ENCODE measurements at places on chromosomes 12 and 14.
A peak's percentile ranks its signal among the peaks of the same experiment; 100 is the strongest.

DNA sequence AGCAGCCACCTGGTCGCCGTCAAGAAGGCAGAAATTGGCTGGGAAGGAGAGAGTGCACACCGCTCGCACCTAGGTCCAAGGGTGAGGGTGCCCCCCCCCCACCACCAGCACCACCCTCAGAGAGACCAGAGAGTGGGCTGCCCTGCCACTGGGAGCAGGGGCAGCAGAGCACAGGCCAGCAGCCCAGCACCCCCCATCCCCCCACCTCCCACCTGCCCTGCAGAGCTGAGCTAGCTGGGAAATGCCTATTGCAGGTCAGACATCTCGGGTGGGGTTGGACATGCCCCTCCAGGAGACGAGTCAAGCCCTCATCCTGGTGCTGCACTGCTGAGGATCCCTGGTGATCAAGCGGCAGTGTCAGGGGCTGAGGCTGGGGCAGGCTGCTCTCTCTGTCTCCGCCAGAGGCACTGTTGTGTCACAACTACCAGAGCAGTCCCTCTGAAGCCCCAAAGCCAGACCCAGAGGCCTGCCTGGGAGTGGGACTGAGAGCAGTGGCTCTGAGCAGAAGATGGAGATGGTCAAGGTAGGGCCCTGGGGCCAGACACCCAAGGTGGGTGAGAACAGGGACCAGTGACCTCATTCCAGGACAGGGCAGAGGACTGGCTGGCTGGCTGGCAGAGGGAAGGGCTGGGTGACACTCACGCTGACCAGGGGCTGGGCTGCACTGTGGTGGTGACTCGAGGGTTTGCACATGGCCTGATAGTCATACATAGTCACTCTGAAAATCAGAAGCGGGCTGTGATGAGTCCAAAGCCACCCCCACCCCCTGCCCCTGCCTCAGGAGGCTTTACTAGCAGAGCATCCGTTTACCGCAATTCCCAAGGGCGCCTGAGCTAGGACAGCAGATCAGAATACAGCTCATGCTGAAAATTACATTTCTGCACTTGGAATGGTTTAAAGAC, 19.7 kb upstream of the LRTM2 start:
- peak; percentile 45 for DNase-seq

DNA sequence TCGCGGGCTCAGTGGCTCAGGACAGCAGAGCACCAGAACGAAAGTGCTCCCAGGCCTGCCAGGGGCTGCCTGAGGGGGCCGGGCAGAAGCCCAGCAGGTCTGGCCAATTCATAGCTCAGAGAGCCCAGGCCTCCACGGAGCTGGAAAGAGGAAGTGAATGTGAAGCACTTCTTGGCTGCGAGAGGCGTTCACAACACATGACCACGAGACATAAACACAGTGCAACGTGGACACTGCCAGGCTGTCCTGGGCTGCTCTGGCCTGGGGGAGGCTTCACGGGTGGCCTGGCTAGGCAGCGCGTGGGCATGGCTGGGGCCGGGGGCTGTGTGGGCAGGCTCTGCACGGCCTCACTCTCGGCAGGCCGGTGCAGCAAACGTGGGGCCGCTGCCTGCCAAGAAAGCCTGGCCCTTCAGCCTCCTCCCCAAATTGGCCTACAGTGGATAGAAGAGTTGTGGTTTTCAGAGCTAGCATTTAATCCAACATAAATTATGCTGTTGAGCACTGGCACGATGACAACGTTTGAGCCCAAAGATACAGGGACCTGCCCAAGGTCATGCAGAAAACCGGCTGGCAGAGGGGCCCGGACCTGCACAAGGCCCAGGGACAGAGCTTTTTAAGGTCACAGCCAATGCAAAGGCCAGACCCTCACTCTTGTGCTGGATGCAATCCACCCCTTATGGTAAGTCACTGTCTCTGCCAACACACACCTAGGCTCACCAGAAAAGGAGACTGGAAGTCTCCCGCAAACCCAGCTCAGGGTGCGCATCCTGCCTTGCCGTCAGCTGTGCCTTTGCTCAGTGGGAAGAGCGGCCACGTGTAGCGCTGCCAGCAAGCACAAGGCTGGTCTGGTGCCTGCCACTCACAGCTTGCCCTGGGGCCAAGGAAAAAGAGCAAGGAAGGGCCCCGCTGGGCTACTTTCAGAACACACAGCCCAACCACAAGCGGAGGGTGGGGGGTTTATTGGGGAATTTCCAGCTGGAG, 8.6 kb downstream of the SLC25A29 start:
- DNase-seq: no peak

GRCh38 chr12:93780101-93780641, 103.0 kb downstream of the CRADD start:
- no peak for DNase-seq

- DNase-seq: no peak
Measured at GRCh38 chr12:112676507-112676906, 115.0 kb upstream of the RPH3A start.

GRCh38 chr12:42236017-42236416, 2.0 kb downstream of the YAF2 start:
- no peak for DNase-seq

- no peak for DNase-seq
Measured at GRCh38 chr14:55303691-55304145, 32.5 kb downstream of the FBXO34 start.

DNA sequence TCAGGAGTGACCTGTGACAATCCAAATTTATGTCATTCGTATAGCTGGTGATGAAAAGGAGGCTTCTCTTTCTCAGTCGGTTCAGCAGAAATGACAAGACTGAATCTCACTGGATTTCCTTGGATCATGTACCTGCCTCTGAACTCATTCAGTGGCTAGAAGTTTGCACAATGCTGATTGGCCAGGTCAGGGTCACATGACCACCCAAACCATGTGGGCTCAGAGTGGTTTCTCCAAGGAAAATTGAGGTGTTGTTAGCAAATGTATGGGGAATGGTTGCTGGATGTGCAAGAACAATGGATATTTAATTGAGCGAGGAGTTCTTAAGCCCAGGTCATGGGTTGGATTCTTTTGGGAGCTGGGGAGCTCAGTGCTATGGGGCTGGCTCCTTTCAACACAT, 227.5 kb downstream of the AACS start:
- DNase-seq: no peak

DNA sequence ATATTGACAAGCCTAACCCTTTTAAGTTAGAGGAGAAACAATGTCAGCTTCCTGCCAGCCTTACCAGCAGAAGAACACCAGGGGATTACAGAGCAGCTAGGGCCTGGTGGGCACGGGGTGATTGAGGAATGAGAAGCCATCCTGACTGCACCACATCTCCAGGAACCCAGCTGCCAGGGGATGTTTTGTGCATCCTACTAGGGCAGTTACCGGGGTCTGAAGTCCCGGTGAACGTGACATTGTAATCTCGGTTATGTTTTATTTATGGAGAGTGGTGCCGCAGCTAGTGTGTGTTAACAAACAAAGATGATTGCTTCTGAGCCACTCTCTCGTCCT, 115.9 kb downstream of the BCL11B start:
- no peak for DNase-seq

DNA sequence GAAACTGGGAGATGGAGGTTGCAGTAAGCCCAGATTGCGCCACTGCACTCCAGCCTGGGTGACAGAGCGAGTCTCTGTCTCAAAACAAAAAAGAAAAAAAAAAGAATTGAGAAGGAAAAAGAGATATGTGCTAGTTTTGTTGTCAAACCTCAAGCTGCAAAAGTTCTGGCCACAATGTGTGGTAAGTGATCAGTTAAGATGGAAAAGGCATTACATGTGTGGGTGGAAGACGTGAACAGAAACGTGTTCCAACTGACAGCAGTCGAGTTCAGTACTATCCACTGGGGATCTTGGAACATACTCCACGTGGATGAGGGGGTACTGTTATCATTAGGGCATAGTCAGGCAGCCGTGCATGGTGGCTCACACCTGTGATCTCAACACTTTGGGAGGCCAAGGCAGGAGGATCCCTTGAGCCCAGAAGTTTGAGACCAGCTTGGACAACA, 17.3 kb downstream of the GPR68 start:
- no peak for DNase-seq

GRCh38 chr12:106583242-106584103, 669 bp downstream of the RFX4 start:
- no peak for DNase-seq

DNA sequence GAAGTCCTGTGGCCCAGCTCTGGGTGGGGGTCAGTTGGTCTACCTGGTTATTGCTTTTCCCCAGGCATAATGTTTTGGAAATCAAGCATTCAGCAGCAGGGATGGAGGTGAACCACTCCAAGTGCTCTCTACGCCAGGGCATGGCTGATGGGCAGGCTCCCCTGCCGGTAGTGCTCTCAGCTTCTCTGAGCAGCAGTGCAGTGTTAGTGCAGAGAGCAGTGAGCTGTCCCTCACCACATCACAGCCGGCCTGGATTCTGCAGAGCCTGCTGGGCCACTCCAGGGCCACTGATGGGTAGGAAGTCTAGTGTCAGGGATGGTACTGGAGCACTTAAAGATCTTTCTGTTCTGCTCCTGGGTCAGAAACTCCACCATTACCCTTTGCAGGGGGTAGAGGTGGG, 151.1 kb downstream of the CALM1 start:
- DNase-seq: peak; percentile 24

DNA sequence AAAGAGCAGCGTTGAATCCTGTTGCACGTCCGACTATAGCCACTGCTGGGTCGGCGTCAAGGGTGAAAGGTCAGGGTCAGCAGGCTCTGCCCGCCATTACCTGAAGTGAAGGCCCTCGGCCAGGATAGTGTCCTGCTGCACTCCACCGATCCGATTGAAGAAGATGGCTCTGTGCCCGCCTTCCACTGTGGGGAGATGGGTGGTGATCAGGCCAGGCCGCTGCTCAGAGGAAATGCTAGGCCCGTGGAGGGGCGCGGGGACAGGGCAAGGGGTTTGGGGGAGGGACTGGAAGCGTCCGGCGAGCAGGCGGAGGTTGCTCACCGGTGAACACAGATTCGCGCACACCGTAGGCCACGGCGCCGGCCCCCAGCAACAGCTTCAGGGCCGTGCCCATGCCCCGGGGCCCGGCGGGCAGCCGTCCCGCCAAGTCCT, 352 bp downstream of the PHB2 start:
- DNase-seq: no peak

DNA sequence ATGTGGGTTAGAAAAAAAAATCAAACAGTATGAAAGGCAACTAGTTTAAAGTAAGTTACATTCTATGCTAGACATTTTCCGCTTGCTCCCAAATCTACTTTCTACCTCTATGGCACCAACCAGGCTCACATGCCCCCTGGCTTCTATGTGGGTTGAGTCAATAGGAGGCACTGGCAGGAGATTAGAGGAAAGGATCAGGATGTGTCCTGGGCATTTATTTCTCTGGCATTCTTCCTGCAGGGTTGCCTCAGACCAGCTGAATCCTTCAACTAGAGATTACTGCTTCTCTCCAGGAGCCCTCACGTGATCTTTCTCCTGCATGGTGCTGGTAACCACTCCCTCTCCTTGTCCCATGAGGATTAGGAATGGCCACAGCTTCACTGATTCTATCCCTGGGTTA, 14.9 kb upstream of the CCDC60 start:
- DNase-seq: no peak

DNA sequence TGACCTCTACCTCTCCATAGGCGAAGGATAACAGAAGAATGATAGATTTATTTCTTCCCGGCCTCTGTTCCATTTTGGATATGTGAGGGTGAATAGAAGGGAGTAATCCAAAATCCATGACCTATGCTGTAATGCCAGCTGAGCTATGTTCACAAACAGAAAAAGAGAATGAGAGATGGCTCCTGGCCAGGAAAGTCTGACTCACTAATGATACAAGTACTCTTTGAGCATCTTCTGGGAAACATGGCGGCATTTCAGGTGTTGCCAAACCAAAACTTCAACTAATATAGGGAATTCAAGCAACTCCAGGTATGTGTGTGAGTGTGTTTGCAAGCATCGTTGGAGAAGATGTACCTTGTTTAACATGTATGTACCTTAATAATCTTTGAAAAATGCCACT, 55.1 kb downstream of the MED13L start:
- DNase-seq: no peak

DNA sequence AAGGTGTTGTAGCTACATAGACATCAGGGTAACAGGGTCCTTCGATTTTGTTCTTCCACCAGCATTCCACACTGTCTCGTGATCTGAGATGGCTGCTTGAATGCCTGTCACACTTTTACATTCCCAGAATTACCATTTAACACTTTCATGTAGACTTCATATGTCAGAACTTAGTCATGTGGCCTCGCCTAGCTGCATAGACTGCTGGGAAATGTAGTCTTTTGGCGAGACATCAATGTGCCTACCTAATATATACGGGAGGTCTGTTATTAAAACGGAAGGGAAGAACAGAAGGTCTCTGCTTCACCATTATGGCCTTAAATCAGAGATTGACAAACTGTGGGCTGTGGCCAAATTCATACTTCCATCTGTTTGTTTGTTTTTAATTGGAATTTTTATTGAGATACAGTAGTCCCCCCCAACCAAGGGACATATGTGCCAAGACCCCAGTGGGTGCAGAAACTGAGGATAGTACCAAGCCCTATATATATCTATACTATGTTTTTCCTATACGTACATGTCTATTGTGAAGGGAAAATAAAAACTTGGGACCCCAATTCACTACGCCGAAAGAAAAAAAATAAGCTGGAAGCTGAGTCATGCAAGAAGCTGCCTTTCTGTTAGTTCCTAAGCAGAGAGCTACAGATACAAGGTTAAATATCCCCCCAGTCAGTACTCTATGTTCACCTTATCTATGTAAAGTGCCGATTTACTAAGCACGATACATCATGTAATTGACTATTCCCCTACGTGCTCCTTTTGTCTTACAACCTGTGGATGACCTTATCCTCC, 11.3 kb upstream of the HRK start:
- DNase-seq: no peak

DNA sequence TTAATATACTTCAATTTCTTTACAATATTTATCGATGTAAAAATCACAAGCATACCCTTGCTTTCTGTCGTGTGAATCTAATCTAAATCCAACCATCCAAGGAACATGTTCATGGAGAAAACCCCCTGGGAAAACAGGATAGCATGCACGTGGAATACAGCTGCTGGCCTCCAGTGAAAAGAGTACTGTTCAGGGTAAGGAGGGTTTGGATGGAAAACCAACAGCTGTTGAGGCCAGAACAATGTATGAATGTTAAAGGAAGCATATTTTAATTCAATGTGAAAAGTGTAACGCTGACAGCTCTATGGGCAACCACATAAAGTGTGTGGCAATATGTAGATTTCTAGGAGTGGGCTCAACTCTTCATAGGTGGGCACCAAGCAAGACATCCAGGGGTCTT, 344.0 kb downstream of the TMEM132D start:
- no peak for DNase-seq

- no peak for DNase-seq
Measured at GRCh38 chr12:80967565-80967964, 29.8 kb upstream of the LIN7A start.

- DNase-seq: peak; percentile 89
Measured at GRCh38 chr14:73491256-73492042, 716 bp downstream of the RIOX1 start.

DNA sequence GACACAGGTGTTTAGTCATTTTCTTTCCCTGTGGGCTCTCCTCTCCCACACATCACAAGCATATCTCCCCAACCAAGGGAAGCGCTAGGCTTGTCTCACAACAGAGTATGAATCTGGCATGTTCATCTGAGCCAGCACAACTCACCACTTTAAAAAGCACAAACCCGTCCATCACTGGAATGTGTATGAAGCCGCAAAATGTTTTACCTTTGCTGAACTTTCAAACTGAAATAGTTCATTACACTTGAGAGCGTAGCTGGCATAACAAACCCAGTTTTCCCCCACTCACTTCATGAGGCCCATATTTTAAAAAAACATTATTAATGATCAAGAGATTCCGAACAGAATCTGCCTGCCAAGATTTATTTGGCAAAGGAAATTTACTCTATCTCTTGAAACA, 15.8 kb downstream of the NID2 start:
- DNase-seq: no peak

- DNase-seq: no peak
Measured at GRCh38 chr12:4441355-4442335, 4.0 kb downstream of the FGF6 start.

- no peak for DNase-seq
Measured at GRCh38 chr12:93818488-93819049, 141.4 kb downstream of the CRADD start.
